Suppressor macrophage (primary cell): ENCODE measurements at places on chromosomes 11 and 22.

GRCh38 chr11:85827748-85828639 is 17.1 kb upstream of the SYTL2 start:
- DNase-seq, result no peak

GRCh38 chr22:44400763-44401060 is 88.0 kb upstream of the SHISAL1 start:
- DNase-seq, result no peak

- DNase-seq, result no peak
Measured at GRCh38 chr11:15649371-15650104, 534.8 kb downstream of the INSC start.

DNA sequence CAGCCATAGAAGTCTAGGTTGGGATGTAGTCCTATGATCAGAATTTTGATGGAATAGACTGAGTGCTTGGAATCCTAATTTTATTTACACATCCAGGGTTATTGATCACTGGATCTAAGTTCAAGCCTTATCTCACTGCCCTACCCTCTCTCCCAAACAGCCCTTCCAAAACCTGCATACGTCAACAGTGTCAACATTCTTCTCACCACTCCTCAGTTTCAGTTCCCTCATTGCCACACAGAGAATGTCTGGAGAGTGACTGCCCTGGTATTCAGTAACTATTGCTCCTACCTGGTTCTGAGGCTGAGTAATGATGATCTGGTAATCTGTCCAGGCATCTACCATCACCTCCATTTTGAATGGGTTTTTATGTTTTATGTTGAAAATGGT is 60.0 kb downstream of the GLYATL1 start:
- DNase-seq, result peak; percentile 29

- DNase-seq, result no peak
Measured at GRCh38 chr11:69144316-69145049, 11.3 kb upstream of the SMIM38 start.

DNA sequence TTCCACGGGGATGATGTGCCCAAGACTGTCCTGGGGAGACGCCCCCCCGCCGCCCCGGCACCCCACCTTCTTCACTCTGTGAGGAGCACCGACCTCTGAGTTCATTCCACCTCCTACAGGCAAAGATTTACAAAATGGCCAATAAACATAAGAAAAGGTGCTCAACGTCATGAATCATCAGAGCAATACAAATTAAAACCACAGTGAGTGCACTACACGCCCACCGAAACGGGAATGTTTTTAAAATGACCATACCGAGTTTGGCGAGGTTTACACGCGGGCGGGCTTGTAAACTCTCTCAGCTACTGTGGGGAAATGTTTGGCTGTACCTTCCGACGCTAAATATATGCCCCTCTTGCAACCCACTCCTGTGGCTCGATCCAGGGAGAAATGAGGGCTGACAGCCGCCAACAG is 7.9 kb downstream of the NPTXR start:
- no peak for DNase-seq

DNA sequence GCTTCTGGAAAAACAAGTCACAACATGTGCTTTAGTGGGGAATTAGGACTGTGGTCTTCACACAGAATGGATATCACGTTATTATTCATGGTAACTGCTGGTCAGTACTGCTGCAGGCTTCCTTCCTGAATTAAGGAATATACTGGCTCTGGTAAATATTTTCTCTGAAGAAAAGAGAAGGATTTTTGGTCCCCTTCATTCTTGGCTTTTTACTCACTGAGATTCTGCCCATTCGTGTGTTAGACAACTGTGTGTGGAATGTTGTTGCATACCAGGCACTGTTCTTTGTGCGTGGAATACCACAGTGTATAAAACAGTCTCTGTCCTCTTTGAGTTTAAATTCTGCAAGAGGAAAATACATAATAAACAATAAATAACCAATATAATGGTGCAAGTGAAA is 80.3 kb downstream of the ALX4 start:
- no peak for DNase-seq

GRCh38 chr11:18617688-18618341 is 16.3 kb downstream of the SPTY2D1 start:
- peak; percentile 27 for DNase-seq
